ENCODE measurements at places on chromosomes 11 and 22. TPM values are rescaled to one million over a fixed set of nuclear protein-coding genes. Genes with fewer than 3 reads are reported as not detected.
A peak's percentile ranks its signal among the peaks of the same experiment; 100 is the strongest.

- no peak for DNase-seq
These were observed 65.5 kb downstream of the RPUSD4 start for GRCh38 chr11:126145954-126146353.

- DNase-seq, result no peak
These were observed 8.2 kb downstream of the ARHGEF12 start for GRCh38 chr11:120344302-120345004.

DNA sequence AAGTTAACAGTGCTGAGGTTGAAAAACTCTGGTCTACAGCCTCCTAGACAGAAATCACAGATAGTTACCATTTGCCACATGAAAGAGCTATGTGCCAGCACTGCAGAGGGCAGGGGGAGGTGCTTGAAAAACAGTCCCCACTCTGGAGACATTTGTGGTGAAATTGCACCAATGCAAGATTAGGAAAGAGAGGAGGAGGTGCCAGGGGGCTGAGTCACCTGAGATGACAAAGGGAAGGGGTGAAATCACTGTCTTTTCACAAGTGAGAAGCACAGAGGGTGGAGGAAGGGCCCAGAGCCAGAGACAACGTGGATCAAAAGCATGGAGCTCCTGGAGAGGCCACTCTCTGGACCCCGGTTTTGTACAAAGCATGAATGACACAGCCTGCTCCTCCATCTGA lies 196.3 kb downstream of the BUD13 start:
- DNase-seq, result no peak

GRCh38 chr11:58999291-58999680 lies 60.0 kb downstream of the GLYATL1 start:
- DNase-seq, result no peak

DNA sequence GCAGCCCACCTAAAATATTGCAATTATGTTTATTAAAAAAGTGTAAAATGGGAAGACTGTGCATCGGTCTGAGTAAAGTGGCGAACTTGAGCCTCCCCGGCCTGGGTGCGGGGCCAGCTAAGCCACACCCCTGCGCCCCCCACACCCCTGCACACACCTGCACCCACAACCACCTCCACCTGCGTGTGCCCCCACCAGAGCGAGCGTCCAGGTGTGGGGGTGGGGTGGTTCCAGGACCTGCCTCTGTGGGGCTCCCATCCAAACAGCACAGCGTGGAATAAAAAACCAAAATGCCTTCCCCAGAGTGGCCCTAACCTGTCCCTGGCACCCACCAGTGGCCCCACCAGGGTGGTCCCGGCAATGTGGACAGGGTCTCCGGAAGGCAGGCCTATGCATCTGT lies 30.1 kb upstream of the CARS1 start:
- DNase-seq, result peak; percentile 47

DNA sequence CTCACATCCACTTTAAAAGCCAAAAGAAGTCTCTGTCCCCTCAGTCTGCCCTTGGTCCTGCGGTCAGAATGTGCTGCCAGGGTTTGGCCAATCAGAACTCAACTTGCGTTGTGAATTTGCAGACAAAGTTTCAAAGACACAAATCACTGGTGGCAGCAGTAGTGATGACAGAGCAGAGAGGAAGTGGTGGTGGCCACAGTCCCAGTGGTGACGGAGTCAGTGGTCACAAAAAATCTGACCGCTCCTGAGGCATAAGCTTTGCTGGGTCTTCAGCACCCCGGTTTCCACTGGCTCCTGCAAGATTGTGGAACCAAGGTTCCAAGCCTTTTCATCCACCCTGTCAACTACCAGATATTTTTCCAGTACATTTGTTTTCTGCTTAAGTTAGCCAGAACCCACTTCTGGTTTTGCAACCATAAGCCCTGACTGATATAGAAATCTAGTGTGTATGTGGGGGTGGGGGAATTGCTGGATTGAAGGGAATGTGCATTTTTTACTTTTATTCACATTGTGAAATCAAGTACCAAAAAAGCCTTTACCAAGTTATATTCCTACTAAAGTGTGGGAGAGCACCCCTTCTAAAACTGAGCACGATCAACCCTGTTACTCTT lies 112.3 kb downstream of the TMPRSS5 start:
- DNase-seq, result no peak

GRCh38 chr11:35083181-35083430 lies 55.9 kb upstream of the CD44 start:
- DNase-seq, result no peak

GRCh38 chr11:97963528-97964331 lies 1057.0 kb upstream of the CNTN5 start:
- DNase-seq, result no peak

DNA sequence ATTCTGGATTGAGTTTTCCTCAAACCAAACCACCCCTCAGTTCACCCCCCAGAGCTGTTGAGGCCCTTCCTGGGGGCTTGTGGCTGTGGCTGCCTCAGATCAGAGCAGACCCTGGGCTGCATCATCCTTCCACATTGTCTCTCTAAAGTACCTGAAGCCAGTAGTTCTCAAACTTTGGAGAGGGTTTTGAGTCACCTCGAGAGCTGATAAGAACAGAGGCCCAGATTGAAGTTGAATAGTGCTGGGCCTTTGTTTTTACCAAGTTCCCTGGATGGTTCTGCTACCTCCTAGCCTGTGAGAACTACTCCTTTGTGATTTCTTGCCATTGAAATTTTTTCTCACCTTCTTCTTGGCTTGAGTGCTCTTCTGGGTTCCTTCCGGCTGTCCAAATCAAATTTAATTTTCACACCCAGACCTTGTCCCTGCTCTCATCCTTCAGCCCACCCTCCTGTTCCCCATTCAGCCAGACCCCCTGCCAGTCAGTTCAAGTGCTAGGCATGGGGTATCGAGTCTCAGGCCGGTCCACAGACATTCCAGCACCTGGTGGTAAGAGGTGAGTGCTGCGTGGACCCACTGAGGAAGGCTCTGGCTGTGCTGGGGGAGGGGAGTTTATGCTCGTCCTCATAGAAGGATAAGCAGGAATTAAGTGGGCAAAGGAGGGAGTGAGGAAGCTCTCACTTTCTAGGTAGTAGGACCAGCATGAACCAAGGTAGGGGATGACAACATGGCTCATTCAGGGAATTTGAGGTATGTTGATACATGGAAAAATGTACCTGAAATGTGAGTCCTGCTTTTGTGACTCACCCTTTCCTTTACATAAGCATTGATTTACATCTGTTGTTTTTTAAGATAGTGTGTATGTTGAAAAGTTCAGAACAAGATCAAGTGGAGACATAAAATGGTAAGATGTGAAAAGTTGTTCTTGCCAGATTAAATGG lies 116.5 kb downstream of the PTPRJ start:
- DNase-seq, result peak; percentile 47

GRCh38 chr11:33970984-33971466 lies 79.1 kb upstream of the LMO2 start:
- DNase-seq, result peak; percentile 71

GRCh38 chr22:20423906-20424551 lies 13.6 kb downstream of the SCARF2 start:
- peak; percentile 82 for DNase-seq

DNA sequence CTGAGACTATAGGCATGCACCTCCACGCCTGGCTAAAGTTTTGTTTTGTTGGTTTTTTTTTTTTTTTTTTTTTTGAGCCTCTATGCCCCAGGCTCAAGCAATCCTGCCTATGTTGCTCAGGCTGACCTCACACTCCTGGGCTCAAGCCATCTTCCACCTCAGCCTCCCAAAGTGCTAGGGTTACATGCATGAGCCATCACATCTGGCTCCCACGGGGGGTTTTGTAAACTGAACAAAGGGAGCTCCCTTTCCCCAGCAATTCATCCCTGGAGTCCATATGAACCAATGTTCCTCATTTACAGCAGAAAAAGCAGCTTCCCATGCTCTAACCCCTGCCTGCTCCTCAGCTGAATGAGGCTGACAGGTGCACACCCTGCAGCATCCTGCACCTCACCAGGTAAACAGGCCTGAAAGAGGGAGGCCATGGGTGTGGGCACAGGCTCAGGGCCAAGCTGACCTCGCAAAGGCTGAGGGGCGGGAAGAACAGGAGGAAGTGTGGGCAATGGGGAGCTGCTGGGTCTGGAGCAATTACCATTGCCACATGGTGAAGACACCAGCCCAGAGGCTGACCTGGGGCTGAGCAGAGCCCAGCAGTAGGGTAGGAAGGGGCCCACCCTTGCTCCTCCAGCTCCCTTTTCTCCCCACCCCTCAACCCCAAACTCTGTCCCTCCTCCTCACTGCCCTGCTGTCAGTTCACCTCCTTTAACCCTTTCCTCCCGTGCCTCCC lies 58.2 kb downstream of the RBX1 start:
- DNase-seq, result no peak

TSPAN18 gene
- total RNA-seq, result 25.7 TPM
